Stimulated activated CD4-positive, alpha-beta T cell treated with anti-CD3 and anti-CD28 coated beads, Interleukin-1b, Interleukin-23, amount 100 ng/mL, for 1 hour (primary cell): ENCODE measurements at places on chromosomes 4 and X.

- DNase-seq, result no peak
Observed at GRCh38 chrX:118614150-118614549, 113.3 kb upstream of the IL13RA1 start.

- no peak for DNase-seq
Observed at GRCh38 chr4:102612824-102613366, 111.7 kb downstream of the NFKB1 start.

GRCh38 chr4:159015841-159016240 lies 87.0 kb upstream of the RAPGEF2 start:
- no peak for DNase-seq

DNA sequence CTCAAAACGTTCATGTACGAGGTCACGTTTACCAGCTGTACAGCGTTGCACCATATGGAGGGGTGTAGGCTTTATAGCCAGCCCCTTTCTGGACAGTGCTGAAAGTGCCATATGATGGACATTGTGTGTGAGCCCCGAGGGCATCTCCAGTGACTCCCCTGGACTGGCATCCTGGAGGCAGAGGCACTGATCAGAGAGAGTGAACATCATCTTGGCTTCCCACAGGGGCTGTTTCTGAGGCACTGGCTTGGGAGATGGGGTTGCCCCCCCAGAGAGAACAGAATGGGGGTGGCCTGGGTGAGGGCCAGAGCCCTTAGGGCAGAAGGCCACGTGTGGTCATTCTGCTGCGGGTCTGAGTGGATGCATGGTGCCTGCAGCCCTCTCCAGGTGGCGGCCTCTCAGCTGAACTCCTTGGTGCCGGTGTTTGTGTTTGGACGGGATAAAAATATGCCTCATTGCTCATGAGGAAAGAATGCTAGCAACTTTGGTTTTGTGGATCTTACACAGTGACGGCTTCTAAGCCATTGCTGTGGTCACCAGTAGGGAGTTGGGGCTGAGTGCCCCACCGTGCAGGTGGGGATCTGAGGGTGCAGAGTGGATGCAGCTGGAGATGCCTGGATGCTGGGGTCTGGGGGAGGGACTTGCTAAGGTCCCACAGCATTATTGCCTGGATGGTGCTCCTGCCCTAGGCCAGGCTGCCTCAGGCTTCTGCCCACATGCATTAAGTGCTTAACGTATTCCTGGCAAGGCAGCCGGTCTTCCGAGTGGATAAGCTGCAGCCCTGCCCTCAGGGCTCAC lies 3.4 kb downstream of the WFS1 start:
- DNase-seq, result no peak

DNA sequence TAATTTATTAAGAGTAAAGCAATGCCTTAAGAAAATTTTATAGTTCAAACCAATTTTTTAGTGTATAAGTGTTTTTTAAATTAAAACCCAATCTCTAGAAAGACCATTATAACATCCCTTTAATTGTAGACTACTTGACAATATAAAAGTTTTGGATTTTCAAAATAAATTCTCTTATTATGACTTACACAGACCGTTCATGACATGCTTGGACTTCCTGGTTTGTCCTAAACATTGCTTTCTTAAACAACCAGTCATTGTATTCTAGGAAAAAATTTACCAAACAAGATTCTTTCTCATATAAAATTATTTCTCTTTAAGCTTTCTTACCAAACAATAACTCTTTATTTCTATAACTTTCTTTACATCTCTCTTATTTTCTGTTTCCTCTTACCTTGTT lies 49.0 kb upstream of the CXorf51A start:
- DNase-seq, result no peak

DNA sequence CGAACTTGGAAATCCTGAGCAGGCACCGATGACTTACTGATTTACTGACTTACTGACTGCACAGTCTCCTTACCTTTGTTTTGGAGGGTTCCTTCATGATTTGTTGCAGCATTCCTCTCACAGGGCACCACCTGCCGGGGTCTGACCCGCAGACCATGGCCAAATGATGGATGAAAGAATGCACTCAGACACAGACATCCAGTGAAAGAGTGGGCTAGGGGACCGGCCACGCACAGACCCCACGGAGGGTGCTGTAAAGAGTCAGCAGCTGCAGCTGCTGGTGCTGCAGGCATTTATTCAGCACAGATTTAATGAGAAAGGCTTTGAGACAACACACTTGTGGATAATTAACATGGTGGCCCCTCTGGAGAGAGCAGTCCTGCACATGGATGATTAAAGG lies 3.4 kb downstream of the MAGEB5 start:
- DNase-seq, result no peak

DNA sequence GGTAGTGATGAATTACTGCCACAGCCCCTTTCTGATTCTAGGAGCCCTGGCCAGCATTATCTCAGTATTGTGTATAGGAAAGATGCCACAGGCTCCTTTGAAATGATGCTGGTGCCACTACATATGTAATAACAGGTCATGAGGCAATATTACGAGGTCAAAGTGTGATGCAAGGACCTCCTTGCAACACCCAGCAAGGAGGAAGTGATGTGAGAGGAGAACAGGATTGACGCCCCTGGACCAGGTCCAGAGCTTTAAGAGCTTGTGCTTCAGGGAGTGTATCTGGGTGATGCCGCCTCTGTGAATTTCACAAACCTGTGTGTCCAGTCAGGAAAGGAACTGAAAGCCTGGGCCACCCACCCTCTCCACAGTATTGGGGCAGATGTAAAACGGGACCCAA lies 261.8 kb downstream of the MID1IP1 start:
- DNase-seq, result no peak

GRCh38 chr4:41281038-41281634 lies 24.4 kb downstream of the UCHL1 start:
- DNase-seq, result no peak

- no peak for DNase-seq
Observed at GRCh38 chrX:38277802-38278201, 49.5 kb downstream of the RPGR start.

- DNase-seq, result no peak
Observed at GRCh38 chr4:7197910-7198309, 5.6 kb downstream of the SORCS2 start.

- no peak for DNase-seq
Observed at GRCh38 chr4:38671592-38671940, 7.6 kb downstream of the KLF3 start.
